CD4-positive, alpha-beta T cell treated with Interleukin-15 for 4 hours (primary cell): ENCODE measurements at places on chromosomes 11 and 22.

- no peak for DNase-seq
Observed at GRCh38 chr22:41070665-41071331, 21.6 kb upstream of the EP300 start.

GRCh38 chr11:85652786-85653447 is 5.2 kb downstream of the TMEM126A start:
- DNase-seq: no peak

GRCh38 chr11:4560467-4560866 is 15.5 kb downstream of the OR52M1 start:
- no peak for DNase-seq

DNA sequence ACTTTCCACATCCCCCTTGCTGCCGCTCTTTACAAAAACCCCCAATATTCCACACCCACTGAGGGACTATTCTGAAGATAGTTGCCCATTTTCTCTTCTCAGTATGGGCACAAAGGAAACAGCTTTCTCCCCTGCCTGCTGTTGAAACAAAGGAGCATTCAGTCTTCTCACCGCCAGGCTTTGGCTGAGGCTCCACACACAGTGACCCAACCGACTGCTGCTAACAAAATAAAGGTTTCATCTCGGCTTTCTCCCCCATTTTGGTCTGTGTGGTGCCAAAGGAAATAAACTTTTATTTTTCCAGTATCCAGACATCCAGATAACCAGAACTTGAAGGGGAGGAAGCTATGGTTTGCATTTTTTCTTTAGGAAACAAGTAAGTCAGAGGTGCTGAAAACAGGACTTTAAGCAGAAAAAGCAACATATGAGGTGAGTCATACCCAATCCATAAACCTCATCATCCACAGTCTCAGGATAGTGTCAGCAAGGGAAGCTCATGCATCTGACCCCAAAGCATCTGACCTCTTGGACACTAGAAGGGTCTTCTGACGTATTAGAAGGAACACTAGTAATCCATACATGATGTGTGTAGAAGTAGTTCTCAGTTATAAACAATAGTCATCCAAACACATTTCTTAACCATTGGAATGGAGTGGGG is 6.4 kb downstream of the CLMP start:
- no peak for DNase-seq
